ENCODE measurements at places on chromosomes 3 and 15. TPM values are rescaled to one million over a fixed set of nuclear protein-coding genes. Genes with fewer than 3 reads are reported as not detected.

DNA sequence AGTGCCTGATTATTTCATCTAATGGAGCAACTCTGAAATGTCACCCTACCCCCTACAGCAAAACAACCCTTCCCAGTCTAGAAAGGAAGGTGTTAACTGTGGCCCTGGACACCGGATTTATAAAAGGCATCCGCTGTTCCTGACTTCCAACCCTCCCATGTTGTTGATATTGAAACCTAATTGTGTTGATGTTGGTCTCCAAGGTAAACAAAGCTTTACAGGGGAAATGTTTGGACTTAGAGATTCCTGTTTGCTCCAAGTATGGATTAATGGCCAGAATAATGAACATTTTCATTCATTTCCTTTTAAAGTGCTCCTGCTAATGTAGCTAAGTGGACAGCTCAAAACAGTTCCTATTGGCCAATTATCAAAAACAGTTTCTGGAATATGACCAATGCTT lies 19.4 kb upstream of the LMCD1 start:
- no peak for DNase-seq

GRCh38 chr3:172065967-172066762 lies 26.8 kb downstream of the FNDC3B start:
- no peak for DNase-seq

- DNase-seq = no peak
These were observed 60.9 kb upstream of the MAGI1 start for GRCh38 chr3:66099541-66100065.

- DNase-seq = no peak
These were observed 98.2 kb downstream of the TLE3 start for GRCh38 chr15:69999392-70000085.

DNA sequence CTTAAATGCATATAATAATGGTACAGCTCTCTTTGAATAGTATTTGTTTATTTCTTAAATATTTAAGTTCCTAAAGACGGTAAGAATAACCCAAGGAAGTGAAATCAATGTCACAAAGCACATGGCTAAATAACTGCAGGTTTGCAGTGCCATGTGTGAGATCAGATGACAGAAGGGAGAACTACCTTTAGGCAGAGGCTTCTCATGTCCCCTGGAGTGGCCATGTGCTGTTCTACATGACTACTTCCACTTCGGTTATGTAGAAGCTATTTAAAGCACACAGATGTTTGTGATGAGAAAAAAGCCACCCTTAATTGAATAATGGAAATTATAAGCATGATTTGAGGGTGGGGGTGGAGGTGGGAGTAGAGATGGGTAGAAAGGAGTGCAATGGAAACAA lies 109.1 kb downstream of the UBE3A start:
- DNase-seq = no peak

DNA sequence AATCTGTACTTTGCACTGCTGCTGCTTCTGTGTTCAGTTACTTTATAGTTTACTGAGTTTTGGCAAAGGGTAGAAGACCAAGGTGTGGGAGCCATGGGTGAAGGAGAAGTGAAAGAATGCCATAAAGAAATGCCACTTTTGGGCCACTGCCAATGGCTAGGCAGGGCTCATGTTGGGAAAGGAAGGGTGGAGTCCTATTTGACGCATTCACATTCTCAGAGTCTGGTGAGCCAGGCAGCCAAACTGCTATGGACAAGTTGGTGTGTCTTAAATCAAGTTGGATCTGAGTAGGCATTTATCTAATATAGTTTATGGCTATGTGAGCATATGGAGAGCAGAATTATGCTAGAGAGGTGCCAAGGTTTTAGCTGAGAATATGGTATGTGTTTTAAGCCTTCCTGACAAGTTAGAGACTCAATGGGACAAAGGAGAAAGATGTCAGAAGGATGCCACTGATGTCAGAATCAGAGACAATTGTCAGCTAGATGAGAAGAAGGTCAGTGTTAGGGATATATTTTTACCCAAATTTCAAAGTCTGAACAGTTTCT lies 296.1 kb downstream of the AGBL1 start:
- DNase-seq = no peak

GRCh38 chr15:73683777-73684580 lies at the start of gene CD276:
Gene CD276, plus strand, starts transcription at chr15:73684383. Its CDS starts 15,257 bp downstream, at chr15:73699640.
- peak; percentile 40 for DNase-seq

GRCh38 chr3:16140116-16140893 lies 34.2 kb upstream of the GALNT15 start:
- no peak for DNase-seq

GRCh38 chr3:37301980-37302708 lies 127.8 kb upstream of the LRRFIP2 start:
- no peak for DNase-seq

DNA sequence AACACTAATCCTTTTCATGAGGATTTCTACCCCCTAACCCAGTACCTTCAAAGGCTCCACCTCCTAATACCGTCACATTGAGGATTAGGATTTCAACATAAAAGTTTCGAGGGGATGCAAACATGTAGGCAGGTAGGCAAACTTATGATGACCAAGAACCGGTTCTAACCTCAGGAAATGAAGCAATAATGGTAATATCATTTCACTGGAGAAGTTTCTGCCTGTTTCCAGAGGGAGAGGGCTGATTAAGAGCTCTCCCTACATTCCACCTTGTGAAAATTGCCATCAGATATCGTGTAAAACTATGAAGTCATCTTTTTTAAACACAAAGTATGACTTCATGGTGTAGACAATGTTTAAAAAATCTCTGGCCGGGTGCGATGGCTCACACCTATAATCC lies 31.6 kb downstream of the NKIRAS1 start:
- DNase-seq = no peak

DNA sequence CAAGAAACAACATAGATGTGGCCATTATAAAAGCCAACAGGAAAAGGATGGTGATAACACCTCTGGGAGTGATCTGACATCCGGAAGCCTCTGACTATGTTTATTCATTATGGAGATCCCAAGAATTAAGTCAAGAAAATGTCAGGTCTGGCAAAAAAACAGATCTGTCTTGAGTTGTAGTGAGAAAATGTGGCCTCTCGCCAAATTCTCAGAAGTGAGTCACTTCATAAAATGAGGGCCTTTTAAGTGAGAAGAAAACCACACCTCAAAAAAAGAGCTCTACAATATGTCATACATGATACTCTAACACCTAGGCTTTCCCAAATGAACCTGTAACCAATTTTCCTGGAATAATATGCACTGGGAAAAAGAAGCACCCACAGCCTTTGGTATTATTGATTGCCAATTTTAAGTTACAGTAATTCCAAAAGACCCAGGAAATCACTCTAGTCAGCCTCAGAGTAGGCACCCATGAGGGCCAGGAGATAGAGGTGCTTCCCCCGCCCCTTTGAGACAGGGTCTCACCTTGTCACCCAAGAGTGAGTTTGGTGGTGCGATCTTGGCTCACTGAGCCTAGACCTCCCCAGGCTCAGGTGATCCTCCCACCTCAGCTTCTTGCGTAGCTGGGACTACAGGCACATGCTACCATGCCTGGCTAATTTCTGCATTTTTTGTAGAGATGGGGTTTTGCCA lies 38.0 kb downstream of the CCR3 start:
- peak; percentile 79 for DNase-seq

GRCh38 chr3:77186728-77187127 lies 146.8 kb downstream of the ROBO2 start:
- no peak for DNase-seq

DNA sequence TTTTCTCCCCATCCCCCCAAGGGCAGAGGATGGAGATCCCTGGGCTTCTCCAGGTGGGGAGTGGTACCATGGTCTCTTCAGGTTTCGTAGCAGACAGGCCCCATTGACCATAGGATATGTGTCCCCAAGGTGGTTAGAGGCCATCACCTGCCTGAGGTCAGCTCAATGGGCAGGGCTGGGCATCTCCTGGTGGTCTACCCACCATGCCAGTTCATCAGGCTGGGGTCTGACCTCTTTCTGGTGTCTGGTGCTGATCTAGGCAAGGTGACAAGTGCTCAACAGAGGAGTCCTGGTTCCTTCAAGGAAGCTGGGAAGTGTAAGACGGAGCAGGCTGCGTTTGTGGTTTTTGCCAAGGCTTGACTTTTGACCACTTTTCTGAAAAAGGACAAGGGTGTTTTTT lies 71.4 kb downstream of the SMAD3 start:
- DNase-seq = no peak

DNA sequence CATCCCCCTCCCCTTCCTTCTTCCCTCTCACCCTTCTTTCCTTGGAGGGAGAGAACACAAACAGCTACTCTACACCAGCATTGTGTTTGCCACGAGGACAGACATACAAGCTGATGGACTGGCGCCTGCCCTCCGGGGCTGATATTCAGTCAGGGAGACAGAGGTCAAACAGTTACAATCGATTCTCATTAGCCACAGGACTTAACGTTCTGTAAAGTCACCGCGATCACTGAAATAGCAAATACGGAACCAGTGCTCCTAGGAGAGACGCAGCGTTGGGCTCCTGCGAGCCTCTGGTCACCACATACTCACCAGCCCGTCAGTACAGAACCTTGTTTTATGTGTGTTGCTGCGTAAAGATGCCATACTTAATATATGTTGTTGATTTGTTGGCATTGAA lies 108.8 kb downstream of the LRRK1 start:
- DNase-seq = no peak

- DNase-seq = no peak
These were observed 44.9 kb upstream of the CHL1 start for GRCh38 chr3:151614-152189.

GRCh38 chr3:14261229-14261628 lies 82.6 kb downstream of the LSM3 start:
- DNase-seq = peak; percentile 82

DNA sequence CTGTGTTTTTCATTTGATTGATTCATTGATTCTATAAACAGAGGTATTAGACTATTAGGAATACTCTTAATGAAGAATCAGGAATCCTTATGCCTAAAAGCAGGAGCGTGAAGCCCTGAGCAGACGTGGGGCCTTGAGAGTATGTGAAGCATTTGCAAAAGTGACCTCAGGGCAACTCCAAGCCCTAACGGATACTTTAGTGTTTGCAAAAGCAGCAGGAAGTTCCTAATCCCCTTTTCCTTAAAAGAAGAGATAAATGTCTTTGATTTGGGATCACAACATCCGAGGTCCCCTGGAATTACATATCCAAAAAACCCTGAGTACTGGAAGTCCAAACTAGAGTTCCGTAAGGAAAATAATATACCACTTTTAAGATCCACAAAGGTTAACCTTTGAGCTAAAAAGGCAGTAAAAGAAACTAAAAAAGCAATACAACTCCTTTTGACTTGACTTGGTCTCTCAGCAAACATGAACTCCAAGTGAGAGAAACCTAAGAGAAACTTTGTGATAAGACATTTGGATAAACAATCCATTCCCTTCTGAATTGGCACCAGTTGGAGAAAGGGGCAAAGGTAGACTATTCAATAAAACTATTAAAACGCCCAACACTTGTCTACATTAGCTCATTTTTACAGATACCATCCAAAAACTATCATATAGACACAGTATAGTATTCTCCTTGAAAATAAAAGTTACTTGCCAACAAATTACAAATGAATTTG lies 27.4 kb downstream of the PRTG start:
- no peak for DNase-seq

DNA sequence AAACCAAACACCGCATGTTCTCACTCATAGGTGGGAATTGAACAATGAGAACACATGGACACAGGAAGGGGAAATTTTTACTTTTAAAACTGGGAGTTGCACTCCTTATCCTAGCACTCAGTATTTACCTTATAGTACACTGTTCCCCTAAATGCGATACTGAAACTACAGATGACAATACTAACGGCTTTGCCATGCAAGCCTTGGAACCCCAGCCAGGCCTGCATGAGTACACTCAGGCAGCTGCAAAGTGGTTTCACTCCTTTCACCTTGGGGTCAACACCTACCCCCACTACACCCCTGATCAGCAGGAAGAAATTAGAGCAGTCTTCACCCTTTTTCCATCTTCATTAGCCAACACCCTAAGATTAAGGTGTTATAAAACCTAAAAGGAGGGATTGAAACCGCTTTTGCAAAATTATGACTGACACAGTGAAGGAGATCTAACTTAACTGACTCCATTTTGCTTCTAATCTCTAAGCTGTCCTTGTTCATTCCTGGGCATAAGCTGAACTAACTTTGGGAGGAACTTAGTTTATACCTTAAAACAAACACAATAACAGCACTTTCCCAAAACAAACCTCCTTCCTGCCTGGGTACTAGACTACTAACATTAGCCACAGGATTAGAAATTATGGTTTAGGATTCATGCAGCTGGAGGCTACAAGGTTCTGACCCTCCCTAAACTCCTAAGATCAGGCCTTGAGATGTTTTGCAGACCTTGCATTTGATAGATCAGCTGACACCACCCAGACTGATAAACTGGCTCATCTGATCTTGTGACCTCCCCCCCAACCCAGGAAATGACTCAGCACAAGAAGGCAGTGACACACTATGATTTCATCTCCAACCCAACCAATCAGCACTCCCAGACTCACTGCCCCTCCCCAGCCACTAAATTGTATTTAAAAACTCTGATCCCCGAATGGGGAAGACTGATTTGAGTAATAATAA lies 452.1 kb upstream of the PPP2R3A start:
- DNase-seq = peak; percentile 1

DNA sequence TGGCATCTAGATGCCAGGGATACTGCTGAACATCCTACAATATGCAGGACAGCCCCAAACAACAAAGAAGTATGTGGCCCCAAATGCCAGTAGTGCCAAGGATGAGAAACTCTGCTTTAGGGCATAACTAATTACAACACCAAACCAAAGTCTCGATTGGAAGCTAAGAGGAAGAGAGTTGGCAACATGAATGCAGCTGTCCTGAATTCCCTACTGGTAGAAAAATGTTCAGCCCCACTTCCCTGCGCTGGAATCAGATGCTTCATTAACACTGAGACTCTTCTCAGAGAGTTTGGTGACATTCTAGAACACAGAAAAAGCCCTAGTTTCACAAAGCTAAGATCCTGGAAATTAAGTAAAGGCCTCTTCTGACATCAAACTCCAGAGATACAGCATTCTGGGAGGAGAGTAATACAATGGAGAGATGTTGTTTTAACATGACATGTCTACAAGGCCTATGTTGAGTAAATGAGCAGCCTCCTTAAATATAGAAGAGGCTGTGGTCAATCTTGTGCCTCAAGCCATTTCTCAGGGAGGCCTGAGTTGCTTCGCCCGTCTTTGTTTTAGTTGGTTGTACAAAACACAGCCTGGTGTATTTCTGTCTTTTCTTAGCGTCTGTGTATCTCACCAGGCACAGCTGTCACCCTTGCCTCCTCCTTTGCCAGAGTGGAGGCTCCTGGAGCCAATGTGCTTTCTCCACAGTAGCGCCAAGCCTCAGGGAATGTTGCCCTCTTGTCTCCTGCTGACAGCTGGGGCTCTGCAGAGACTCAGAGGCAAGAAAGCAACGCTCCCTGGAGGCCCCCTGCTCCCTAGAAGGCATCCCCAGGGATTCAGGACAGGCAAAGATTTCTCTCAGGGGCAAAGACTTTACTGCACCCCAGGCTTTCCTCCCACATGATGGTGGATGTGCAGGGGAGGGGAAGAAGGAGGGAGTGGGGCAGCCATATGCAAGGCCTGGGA lies 25.1 kb upstream of the CTNNB1 start:
- no peak for DNase-seq

- no peak for DNase-seq
These were observed 308.6 kb downstream of the CLSTN2 start for GRCh38 chr3:140243575-140243974.

Gene CSPG5
- total RNA-seq = 0.30 TPM

Gene AMOTL2
- not detected for total RNA-seq

Gene DZIP1L
- 0.46 TPM for total RNA-seq

Gene FBN1
- total RNA-seq = 0.50 TPM

Gene EPB42
- total RNA-seq = not detected

Gene TSC22D2
- 20.9 TPM for total RNA-seq

Gene ANKUB1
- not detected for total RNA-seq

Gene EPHA3
- 0.14 TPM for total RNA-seq

Gene LRRC34
- total RNA-seq = 6.3 TPM

Gene C3orf20
- total RNA-seq = 0.51 TPM

Gene SSUH2
- total RNA-seq = 0.31 TPM

Gene ZNF660
- total RNA-seq = 0.50 TPM

Data from activated T-cell treated with anti-CD3 and anti-CD28 coated beads, Interleukin-2, amount 50 U/mL, for 72 hours (primary cell).